ENCODE measurements at places on chromosomes 5 and 9. TPM values are rescaled to one million over a fixed set of nuclear protein-coding genes. Genes with fewer than 3 reads are reported as not detected.
A peak's percentile ranks its signal among the peaks of the same experiment; 100 is the strongest.

GRCh38 chr5:148687427-148687826 is 33.1 kb upstream of the HTR4 start:
- no peak for DNase-seq

- no peak for DNase-seq
Observed at GRCh38 chr5:36422952-36423351, 121.2 kb upstream of the RANBP3L start.

GRCh38 chr5:38466424-38467189 is 89.8 kb downstream of the LIFR start:
- no peak for DNase-seq

- no peak for DNase-seq
Observed at GRCh38 chr5:95184924-95185323, 100.0 kb downstream of the MCTP1 start.

DNA sequence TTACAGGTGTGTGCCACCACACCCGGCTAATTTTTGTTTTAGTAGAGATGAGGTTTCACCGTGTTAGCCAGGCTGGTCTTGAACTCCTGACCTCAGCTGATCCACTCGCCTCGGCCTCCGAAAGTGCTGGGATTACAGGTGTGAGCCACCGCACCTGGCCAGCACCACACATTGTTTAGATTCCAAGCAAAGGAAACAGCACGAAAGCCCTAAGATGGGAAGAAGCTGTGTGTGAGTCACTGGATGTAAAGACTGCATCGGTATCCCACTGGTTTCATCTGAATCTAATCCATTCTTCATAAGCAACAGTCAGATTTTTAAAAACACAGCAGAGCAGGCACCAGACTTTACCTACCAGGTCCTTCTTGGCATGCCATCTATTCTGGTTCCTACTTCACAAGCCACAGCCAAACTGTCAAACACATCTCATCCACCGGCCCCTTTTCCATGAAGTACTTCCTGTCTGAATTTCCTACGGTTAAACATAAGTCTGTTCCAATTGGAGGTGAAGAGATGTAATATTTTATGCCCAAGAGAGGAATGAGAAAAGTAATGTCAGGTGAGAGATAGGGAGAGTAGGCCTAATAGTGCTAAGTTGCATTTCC is 17.4 kb downstream of the UBTD2 start:
- DNase-seq = no peak

DNA sequence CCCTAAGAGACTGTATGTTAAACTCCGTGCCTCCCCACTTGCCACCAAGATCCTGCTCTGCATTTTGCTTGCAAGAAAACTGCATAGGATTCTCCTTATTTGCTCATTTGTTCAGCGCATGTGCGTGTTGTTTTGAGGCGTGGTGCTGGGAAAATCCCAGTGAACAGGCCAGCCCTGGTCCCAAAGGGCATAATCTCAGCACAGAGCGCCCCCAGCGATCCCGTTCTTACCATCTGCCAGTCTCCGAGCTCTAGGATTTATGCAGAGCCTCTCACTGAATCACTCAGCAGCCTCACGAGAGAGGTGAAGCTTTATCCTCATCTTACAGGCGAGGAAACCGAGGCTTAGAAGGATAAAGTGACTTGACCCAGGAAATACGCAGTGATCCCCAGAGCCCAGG is 11.5 kb downstream of the PRRX2 start:
- DNase-seq = no peak

- DNase-seq = no peak
Observed at GRCh38 chr9:131889437-131890251, 149.8 kb upstream of the RAPGEF1 start.

DNA sequence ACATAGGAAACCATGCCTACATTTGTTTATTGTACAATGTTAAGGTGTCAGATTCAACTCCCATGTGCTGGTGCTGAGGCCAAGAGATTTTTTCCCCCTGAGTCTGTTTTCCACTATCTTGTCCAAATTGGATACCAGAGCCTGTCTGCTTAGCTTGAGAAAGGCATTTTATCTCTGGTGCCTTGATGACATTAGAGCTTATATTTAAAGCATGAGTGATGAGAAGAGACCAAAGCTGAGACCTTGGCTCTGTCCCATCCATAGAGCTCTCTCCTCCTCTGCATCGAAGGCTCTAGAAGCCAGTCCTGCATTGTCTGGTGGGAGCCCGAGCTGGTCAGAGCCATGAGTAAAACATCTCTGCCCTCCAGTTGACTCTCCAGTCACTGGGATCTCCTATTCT is 10.4 kb upstream of the PPP2CA start:
- no peak for DNase-seq

- no peak for DNase-seq
Observed at GRCh38 chr5:103224118-103224893, 34.3 kb upstream of the MACIR start.

DNA sequence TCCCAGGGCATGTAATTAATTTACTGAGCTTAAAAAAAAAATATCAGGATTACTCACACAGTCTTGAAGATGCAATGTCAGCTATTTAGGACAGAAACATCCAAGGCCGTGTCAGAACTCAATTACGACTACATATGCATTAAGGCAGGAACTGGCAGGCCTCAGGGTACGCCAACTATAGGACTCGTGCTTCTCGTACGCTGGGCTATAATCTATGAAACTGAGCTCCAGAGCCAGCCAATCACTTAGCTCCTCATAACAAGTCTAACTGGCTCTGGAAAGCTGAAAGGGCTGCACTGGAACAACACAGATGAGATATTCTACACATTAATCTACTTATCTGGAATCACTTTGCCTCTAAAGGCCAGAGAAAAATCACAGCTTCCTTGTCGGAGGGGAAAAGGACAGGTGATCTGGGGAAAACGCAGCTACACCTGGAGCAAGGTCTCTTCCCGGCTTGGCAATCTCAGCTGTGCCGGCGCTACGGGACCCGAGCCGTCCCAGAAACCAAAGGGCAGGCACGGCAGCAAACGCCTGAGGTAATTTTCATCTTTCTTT is 212.0 kb downstream of the DEPDC1B start:
- DNase-seq = no peak

GRCh38 chr5:139914218-139914807 is 118.7 kb downstream of the PSD2 start:
- DNase-seq = no peak

DNA sequence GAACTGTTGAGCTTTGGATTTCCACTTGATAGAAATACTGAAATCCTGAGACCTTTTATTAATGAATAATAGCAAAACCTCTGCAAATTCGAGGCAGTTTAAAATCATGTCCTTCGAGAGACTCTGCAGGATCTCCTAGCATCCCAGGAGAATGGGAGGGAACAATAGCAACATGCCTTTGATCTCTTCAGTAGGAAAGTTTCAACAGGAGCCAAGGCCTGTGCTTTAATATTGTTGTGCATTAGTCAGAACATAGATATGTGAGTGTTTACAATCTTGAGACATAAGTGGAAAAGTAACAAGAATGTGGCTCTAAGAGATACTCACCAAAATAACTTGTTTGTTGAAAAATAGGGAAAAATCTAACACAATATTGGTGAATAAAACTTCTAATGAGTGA is 83.3 kb upstream of the LHFPL2 start:
- no peak for DNase-seq

GRCh38 chr5:143573568-143574170 is 170.2 kb upstream of the NR3C1 start:
- no peak for DNase-seq

GRCh38 chr5:35247648-35248034 is 17.4 kb upstream of the PRLR start:
- no peak for DNase-seq

DNA sequence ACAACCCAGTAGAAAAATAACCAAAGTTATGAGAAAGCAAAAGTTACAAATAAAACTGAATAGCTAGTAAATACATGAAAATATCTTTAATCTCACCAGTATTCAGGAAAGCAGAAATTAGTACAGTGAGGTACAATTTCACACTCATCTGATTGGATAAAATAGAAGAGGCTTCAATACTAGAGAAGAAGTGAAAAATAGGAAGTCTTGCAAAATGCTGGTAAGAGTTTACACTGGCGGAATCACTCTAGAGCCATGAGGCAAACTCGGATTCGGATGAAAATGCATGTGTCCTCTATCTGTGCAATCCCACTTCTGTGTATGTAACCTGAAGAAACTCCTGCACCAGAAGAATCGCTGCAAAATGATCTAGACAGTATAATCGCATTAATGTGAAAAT is 128.9 kb downstream of the CCDC192 start:
- DNase-seq = no peak

GRCh38 chr5:109611061-109611460 is 78.7 kb upstream of the MAN2A1 start:
- no peak for DNase-seq

- DNase-seq = no peak
Observed at GRCh38 chr9:9016597-9016996, 1217.0 kb upstream of the DMAC1 start.

GRCh38 chr9:35882996-35883395 is 12.8 kb upstream of the OR13J1 start:
- DNase-seq = no peak

- no peak for DNase-seq
Observed at GRCh38 chr5:126917918-126918614, 112.3 kb downstream of the MARCHF3 start.

DNA sequence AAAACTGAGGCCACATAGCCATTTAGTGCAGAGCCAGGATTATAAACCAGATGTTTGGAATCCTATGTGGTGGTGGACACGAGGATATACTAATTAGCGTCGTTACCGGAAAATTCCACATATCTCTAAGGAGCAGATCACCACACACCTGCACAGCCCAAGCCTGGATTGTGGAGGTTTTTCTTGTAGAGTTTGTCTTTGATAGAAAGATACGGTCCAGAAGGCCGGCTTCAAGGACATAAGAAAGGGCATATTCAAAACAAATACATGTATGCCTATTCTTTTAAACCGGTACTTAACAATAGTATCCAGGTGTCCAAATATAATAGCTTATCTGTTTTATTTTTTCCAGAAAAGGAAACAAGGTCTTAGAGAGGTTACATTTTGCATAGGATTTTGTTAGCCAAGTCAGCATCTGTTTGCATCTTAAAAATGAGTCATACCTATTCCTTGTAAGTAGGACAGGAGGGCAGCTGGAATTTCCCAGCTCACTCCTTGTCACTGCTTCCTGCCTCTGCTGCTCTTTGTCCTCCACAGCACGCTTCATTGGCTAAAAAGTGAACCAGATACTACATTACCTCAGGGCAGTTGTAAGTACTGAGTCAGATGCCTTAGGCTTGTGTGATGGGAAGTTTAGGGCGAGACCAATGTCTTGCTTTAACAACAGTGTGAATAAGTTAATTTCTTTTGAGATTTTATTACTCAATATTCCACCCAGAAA is 3.6 kb downstream of the TMC1 start:
- DNase-seq = no peak

- no peak for DNase-seq
Observed at GRCh38 chr5:15074651-15075050, 203.1 kb upstream of the ANKH start.

DNA sequence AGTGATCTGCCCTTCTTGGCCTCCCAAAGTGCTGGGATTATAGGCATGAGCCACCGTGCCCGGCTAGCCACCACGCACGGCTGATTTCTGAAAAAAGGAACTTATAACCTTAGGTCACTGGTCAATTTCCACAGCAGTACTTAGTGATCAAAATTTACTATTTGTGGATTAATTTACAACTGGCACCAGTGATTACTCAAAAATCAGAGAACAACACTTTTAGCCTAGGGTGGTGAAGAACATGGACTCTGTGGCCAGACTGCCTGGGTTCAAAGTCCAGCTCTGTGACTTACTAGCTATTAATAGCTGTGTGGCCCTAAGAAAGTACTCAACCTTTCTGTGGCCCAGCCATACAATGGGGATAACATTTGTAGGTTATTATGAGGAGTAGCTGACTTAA is 50.8 kb upstream of the GLRX start:
- DNase-seq = no peak

GRCh38 chr5:150780187-150780692 is 1.7 kb downstream of the SMIM3 start:
- DNase-seq = no peak

GRCh38 chr5:75169516-75169915 is 67.2 kb downstream of the ANKRD31 start:
- DNase-seq = no peak

DNA sequence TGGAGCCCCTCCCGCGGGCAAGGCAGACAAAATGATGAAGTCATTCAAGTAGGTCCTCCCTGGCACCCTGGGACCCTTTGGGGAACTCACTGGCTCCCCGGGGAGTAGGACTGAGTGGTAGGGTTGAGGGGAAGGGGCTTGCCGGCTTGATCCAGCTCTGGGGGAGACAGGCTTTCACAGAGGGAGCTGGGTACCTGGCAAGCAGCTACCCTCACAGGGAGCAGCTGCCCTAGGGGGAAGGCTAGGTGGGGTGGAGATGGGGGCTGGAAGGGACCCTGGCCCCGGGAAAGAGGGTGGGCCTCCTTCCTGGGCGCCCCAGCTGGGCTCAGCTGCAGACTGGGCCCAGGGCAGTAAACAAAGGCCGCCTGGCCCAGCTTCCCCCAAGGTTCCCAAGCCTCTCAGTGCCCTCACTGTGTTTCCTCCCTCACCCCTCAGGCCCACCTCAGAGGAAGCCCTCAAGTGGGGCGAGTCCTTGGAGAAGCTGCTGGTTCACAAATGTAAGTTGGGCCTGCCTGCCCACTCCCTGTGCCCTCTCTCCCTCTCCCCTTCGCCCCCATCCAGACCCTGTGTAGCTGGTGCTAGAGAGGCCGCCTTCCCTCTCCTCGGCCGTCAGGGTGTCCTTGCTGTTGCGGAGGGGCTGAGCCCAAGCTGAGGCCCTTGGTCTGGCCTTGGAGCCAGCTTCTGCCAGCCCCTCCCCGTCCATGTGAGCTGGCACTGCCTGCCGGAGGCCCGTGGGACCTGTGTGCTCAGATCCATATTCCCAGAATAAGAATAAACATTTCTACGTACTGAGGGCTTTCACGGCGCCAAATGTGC is 131.2 kb downstream of the RGS3 start:
- DNase-seq = no peak

DNA sequence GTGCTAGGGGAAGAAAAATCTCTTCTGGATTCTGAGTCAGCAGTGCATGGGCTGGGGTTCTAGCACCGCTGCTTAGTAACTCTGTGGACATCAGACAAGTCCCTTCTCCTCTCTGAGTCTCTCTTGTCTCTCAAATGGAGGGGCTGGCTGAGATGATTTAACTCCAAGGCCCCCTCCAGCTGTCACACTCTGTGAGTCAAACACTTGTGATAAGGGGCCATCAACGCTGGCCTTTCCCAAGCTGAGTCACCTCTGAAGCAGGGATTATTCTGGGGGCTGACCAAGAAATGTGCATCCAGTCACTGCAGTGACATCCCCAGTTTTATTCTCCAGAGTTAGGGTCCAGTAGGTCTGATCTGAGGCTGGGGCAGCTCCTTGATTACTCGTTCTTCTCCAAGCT is 110.4 kb upstream of the ZNF462 start:
- DNase-seq = no peak

- peak; percentile 98 for DNase-seq
Observed at GRCh38 chr5:73565139-73565968, at the start of the genes ANKRA2 and UTP15. TSS of gene ANKRA2 (minus strand) at chr5:73565639. CDS start at chr5:73562881, 2,758 bp downstream. TSS of gene UTP15 (plus strand) at chr5:73565743. CDS start at chr5:73567345, 1,602 bp downstream.

GRCh38 chr9:3214741-3215140 is 311.1 kb downstream of the RFX3 start:
- DNase-seq = no peak

Gene ANKRD31
- total RNA-seq = 0.13 TPM

Gene PCDHB2
- total RNA-seq = not detected

Gene MEIKIN
- not detected for total RNA-seq

Gene LCN9
- not detected for total RNA-seq

Gene FSTL4
- 1.7 TPM for total RNA-seq

Gene TMEM174
- not detected for total RNA-seq

Gene TEX48
- not detected for total RNA-seq

Gene TMEFF1
- total RNA-seq = 0.29 TPM

Gene LVRN
- not detected for total RNA-seq

Gene UBAC1
- 25.5 TPM for total RNA-seq

Gene LAMC3
- total RNA-seq = not detected

Gene AMBP
- total RNA-seq = not detected

Gene ARHGEF28
- total RNA-seq = not detected

Gene ENHO
- not detected for total RNA-seq

All from activated B cell treated with CpG ODN at 0.5 μM for 24 hours (primary cell).